ENCODE measurements at places on chromosomes 2 and 18.
A peak's percentile ranks its signal among the peaks of the same experiment; 100 is the strongest.

GRCh38 chr2:222142027-222142426, 156.8 kb downstream of the PAX3 start:
- DNase-seq: peak; percentile 87

GRCh38 chr2:143284087-143284675, 155.0 kb downstream of the ARHGAP15 start:
- peak; percentile 16 for DNase-seq

GRCh38 chr2:164661349-164661748, 40.1 kb upstream of the GRB14 start:
- no peak for DNase-seq

- DNase-seq: no peak
These were observed 25.3 kb upstream of the GCG start for GRCh38 chr2:162177301-162177700.

- DNase-seq: no peak
These were observed 37.9 kb downstream of the ODC1 start for GRCh38 chr2:10410001-10410822.

DNA sequence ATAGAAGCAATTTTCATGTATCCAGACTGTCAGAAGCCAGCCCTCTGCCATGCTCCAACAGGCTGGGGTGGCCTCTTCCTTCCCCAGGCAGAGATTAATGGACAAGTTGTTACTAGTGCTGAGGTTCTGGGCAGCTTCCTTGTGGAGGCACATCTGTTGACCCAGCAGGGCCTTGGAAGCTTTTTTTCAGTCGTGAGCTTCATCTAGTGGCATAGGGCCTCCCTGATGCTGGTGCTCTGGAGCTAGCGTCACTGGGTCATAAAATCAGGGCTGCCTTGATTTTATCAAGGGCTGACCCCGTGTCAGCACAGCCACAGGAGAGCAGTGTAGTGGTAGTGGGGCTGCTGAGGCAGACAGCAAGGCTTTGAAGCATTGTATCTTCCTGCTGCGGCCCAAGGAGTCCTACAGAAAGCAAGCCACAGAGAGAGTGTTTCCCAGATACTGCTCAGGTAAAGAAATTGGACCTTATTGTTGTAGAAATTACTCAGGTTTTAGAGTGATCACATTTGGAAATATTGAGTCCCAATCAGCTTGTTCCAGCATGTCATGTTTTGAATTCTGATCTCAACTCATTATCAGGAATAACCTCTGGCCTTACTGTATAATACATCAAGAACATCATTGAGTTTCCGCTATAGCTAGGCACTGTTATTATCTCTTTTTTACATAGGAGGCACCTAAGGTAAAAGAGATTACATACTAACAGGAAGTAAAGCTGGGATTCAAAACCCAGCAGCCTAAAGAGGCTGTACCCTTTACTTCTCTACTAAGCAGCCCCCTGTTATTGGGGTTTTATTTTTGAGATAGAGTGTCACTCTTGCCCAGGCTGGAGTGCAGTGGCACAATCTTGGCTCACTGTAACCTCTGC, 92.3 kb upstream of the ALPP start:
- DNase-seq: no peak

- peak; percentile 83 for DNase-seq
These were observed 565.5 kb upstream of the CHAC2 start for GRCh38 chr2:53202063-53202462.

DNA sequence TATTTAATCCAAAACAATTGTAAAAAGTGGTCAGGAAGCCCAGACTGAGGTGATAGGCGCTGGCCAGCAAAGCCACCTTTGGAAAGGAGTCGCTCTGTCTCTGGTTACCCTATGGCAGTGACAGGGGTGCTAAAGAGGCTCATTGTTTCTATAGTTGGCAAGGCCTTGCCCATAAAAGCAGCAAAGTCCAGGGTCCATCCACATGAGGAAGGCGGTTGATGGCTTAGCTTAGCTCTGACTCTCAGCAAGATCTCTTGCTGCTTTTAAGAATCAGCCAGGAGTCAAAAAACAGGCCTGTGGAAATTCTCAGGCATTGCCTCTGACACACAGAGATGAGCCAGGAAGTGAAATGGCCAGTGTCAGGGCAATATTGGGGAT, 57.8 kb upstream of the CYP26B1 start:
- DNase-seq: no peak

GRCh38 chr2:26527726-26528585, 50.0 kb upstream of the OTOF start:
- no peak for DNase-seq

DNA sequence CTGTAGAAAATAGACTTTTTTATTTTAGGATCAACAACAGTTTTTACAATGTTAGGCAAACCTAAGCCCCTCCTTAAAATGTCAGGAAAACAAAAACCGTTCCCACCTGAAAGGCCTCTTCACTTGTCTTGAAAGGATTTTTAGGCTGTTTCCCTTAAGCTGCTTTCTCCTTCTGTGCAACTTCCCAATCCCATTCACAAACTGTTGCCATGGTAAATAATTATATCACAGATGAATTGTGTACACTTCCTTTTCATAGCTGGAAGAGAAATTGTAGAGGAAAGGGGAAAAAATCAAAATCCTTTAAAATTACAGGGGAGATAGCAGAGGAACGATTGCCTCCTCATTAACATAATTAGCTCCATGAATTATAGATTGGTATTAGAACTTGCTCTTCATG, 1488.0 kb upstream of the CELF4 start:
- DNase-seq: no peak

DNA sequence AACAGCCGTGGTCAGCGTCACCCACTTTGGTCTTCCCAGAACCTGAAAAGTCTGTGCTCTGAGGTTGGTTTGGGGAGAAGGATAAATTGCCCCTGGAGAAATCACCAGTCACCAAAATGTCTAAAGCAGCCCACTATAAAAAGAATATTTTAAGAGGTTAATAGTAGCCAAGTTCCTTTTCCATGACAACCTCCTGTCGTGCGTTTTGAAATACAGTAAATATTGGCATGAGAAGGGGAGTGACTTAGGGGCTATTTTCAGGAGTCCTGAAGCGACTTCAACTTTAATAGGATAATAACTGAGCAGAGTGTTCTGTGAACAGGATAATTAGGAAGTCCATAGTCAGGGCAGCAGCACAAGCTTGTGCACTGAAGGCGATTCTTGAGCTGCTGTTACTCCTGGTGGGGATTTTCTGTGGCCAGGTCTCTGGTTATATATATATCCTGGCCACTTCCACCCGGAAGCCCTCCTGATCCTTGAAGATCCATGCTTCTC, 49.3 kb downstream of the RNF144A start:
- no peak for DNase-seq

GRCh38 chr2:43831543-43832294, 6.9 kb downstream of the ABCG5 start:
- DNase-seq: no peak

- no peak for DNase-seq
These were observed 67.0 kb upstream of the ITGB6 start for GRCh38 chr2:160267022-160267421.

DNA sequence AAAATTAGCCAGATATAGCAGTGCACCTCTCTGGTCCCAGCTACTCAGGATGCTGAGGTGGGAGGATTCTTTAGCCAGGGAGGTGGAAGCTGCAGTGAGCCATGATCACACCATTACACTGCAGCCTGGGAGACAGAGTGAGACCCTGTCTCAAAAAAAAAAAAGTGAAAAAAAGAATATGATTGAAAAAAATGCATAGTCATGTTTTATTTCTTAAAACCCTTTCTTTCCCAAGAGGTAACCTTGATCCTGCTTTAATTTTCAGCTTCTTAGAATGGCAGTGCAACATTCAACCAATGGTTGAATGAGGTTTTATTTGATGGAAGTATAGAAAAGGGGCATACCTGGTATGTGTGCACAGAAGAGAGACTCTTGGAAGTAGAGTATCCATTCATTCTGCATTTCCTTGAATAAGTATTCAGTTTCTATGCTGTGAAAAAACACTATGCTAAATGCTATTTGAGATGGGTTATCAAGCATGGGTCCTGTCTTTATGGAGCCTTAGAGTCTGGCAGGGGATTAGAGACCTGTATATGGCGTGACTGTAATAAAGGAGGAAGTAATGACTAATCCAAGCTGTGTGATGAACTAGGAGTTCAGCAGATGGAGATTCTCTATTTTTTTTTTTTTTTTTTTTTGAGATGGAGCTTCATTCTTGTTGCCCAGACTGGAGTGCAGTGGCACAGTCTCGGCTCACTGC, 146.3 kb downstream of the WDSUB1 start:
- peak; percentile 84 for DNase-seq

GRCh38 chr18:46550609-46551008, 106.4 kb downstream of the LOXHD1 start:
- DNase-seq: no peak

- DNase-seq: no peak
These were observed 212.0 kb downstream of the CPS1 start for GRCh38 chr2:210768329-210768910.

DNA sequence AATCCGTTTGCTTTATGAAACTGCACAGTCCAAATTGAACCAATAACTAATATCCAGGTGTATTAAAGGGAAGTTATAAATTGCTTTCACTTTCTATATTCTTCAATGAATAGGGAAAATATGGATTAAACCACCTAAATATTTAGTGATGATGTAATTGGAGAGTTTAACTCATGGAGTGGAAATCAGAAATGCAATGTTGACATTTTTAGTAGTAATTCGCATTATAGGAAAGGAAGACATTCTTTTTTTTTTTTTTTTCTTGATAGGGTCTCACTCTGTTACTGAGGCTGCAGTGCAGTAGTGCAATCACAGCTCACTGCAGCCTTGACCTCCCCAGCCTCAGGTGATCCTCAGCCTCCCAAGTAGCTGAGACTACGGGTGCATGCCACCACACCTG, 321.9 kb downstream of the RNF144A start:
- no peak for DNase-seq

DNA sequence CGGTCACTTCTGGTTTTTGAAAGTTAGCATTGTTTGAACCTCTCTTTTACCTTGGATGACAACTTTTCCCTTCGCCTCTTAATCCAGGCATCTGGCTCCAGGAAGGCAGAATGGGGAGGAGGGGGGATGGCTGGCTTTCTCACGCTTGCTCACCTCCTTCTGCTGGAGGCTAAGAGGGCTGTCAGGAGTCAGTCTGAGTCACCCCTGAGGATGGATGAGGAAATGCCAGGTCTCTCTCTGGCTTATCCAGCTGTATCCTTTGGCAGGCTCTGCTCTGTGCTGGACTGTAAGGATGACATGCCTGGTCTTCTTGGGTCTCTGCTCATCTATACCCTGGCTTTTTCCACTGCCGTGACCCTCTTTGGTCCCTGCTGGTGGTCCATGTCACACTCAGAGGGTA, 142.9 kb upstream of the GYPC start:
- peak; percentile 85 for DNase-seq

DNA sequence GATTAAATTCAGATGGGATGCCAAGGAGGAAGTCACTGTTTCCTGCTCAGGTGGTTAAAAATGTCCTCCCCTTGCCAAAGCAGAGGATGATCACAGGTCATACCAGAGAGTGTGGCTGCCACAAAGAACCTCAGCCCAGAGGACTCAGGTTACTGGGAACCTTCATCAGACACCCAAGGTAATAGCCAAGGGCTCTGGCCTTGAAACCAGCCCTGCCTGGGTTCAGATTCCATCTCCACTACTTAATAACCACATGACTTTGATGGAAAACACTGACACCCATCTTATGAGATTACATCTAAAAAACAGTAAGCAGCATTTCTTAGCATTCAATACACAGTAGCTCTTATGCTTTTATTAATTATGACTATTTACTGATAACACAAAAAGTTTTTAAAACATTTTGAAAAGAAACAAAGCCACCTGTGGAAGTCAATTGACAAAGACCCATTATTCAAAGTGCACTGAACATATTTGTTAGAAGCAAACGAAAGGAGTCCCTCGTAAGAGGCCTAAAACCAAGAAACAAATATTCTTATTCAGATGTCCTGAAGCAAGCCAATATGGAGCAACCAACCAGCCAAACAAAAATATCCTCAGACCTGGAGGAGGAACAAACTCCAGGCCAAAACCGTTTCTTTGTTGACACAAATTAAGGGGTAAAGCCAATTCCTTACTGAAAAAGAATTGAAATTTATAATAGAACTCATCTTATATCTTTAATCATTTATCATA, 241.5 kb downstream of the RNF152 start:
- no peak for DNase-seq

DNA sequence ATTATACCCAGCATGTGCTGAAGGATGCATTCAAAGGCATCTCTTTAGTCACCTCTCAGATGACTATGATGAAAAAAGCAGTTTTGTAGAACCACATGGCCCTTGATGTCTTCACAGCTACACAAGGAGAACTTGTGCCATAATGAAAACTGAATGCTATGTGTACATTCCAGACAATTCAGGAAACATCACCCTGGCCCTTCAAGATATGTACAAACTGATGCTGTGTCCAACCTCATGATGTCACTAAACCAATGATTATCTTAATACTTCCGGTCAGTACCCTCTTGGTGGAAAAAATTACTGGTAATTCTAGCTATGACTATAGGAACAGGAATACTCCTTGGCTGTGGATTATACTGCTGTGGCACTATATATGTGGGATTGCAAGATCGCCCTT, 20.0 kb downstream of the DUSP11 start:
- DNase-seq: no peak

DNA sequence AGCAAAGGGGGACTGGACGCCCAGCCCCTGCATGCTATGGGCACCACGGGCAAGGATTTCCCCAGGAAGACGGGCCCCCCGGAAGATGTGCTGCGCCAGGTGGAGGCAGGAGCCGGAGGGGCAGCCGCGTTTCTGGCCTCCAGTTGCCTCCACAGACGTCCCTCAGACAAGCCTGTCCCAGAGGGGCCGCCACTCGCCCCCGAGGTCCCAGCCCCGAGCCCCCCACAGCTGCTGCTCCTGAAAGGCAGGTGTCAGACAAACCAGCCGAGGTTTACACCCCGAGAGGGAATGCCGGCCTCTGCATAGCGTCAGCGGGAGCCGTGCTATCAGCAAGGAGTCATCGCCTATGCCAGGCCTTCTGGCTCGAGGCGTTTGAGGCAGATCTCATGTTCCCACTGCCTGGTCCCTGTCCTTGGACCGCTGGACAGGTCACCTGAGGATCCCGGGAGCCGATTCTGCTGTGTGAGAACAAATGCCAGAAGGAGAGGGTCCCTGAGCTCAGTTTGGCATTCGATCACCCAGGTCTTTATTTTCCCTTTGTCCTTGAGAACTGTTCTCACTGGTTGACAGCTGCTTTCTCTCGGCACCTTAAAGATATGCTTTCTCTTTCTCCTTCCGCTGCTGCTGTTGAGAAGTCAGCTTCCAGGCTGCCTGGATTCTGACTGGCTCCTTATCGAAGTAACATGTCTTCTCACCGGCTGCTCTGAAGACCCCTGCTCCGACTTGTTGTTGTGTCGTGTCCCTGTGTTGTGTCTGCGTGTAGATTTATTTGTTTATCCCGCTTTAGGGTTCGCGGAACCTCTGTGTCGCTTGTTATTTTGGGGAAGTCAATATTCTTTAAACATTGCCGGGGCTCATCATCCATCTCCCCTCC, 20.6 kb downstream of the CROCC2 start:
- DNase-seq: no peak

DNA sequence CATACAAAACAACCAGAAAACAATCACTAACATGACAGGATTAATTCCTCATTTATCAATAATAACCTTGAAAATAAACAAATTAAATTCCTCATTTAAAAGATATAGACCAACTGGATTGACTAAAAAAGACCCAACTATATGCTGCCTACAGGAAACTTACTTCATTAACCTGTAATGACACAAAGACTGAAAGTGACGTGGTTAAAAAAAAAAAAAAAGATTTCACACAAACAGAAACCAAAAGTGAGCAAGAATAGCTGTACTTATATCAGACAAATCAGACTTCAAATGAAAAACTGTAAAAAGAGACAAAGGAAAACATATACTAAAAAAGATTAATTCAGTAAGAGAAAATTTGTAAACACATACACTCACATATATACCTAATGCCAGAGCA, 201.2 kb downstream of the CCDC178 start:
- no peak for DNase-seq
